Stimulated activated naive CD4-positive, alpha-beta T cell treated with Interleukin-2 at 50 U/mL for 16 hours (primary cell): ENCODE measurements at places on chromosomes 16 and 17.

GRCh38 chr17:57563958-57564357, 181.1 kb downstream of the CCDC182 start:
- DNase-seq: no peak

DNA sequence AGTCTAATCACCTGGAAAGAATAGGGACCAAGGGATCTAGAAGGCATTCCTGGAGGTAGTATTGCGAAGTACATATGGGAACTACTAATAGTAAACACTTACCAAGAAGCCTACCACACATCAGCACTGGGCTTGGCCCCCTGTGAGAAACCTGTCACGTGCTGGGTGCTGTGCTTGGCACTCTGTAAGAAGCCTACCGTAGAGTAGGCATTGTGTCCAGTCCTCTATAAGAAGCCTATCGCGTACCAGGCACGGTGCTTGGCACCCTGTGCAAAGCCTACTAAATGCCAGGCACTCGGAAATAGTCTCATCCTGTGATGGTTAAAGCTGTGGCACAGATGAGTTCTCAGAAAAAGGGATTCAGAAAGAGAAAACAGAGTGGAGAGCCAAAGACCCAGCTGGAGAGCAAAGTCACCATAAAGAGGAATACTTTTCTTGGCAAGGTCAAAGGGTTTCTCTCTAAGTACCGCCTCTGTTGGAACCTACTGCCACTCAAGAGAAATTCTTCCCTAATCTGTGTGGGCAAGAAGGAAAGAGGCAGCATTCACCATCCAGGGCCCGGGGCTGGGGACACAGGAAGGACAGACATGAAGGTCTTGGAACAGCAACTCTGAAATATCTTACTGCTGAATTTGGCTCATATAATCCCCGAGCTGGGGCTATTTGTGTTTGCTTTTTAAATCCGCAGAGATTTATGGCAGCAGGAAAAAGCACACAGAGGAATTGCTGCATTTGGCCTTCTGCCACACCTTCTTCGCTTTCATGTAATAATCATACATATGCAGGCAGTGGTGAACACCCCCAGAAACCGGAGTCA, 81.8 kb downstream of the VAT1L start:
- no peak for DNase-seq

DNA sequence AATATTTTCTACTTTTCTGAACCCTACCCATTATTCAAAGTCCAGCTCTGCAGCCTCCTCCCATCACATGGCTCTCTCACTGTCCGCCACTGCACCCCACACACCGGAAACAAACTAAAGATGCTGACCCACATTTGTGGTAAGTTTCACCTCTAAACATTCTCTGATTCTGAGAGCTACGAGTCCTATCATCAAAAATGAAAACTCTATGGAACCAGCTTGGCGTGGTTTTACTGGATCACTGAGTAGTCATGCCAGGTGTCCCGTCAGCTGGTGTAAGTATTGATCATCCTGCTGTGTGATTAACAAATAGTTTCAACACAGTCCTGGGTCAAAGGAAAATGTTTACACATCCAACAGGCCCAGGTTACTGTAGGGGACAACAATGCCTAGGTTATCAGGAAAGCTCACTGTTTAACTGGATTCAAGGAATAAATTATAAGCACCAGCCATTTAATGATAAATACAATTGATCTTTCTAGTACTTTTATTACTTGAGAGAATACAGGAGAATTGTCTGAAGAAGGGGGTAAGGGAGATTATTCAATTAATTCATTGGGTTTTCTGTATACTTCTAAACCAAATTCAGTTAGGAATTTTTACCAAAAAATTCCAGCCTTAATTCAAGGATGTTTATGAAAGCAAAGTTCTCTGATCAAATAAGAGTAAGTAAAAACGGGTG, 33.9 kb downstream of the CYTH1 start:
- DNase-seq: peak; percentile 43

- DNase-seq: no peak
Observed at GRCh38 chr17:4980644-4981216, 6.7 kb downstream of the CAMTA2 start.
